Neural progenitor cell (in vitro differentiated cells): ENCODE measurements at places on chromosomes 4 and X. TPM values are rescaled to one million over a fixed set of nuclear protein-coding genes. Genes with fewer than 3 reads are reported as not detected.
A peak's percentile ranks its signal among the peaks of the same experiment; 100 is the strongest.

SLC10A4 gene
- total RNA-seq = 0.24 and 0.28 TPM in 2 replicates

NPY1R gene
- 4.6 and 7.9 TPM in 2 replicates for total RNA-seq

DNA sequence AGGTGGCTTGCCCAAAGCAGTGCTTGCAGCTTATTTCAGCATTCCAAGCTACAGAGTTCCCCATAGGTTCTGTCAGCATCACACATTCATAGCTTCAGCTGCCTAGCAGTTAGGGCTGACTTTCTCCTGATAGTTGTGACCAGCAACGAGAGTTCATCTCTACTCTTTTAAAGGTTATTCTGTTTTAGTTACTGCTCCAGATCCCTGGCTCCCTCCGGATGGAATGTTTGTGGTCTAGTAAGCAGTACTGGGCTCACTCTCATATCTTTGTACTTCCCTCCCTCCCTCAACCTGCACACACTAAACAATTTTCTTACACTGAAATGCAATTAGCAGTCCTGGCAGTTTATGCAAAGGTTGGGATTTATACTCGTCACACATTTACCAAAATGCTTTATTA, 43.9 kb downstream of the PTTG2 start:
- H3K36me3 ChIP-seq = no peaks in the 10 kb centered on the region
- no peak overlapping the region for H3K4me3 ChIP-seq
- peaks cover 54% of the 10 kb centered on the region for H3K4me1 ChIP-seq
- no peak for DNase-seq

DNA sequence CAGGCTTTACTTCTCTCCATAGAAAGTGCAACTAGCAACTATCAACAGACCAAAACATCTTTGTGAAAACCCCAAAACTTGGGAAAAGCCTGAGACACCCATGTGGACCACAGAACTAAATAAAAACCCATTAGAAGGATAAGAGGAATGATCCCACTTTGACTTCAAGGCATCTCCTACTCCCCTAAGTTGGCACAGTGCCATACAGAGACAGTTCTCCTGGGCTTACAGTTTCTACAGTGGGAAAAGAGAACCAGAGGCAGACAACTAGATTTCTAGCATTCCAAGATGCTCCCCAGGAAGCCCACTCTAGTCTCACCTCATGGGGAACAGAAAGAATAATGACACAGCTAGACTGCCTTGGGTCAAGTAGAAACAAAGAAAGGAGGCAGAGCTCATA, 20.4 kb downstream of the TMLHE start:
- no peak for DNase-seq
- H3K4me1 ChIP-seq = no peaks in the 10 kb centered on the region
- H3K27ac ChIP-seq = no peak overlapping the region
- H3K36me3 ChIP-seq = peaks cover 7% of the 10 kb centered on the region

- no peak overlapping the region for H3K27ac ChIP-seq
- H3K27me3 ChIP-seq = peaks cover 13% of the 10 kb centered on the region
- no peaks in the 10 kb centered on the region for H3K36me3 ChIP-seq
- no peak overlapping the region for H3K4me3 ChIP-seq
Observed at GRCh38 chr4:183008492-183008891, 90.6 kb upstream of the WWC2 start.

DNA sequence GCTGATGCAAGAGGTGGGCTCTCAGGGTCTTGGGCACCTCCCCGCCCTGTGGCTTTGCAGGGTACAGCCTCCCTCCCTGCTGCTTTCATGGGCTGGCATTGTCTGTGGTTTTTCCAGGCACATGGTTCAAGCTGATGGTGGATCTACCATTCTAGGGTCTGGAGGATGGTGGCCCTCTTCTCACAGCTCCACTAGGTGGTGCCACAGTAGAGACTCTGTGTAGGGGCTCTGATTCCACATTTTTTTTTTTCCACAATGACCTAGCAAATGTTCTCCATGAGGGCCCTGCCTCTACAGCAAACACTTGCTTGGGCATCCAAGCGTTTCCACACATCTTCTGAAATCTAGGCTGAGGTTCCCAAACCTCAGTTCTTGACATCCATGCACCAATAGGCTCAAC, 657.9 kb upstream of the CT83 start:
- DNase-seq = no peak
- H3K27ac ChIP-seq = no peak overlapping the region
- no peaks in the 10 kb centered on the region for H3K36me3 ChIP-seq
- no peak overlapping the region for H3K4me3 ChIP-seq
- no peaks in the 10 kb centered on the region for H3K4me1 ChIP-seq

- H3K4me1 ChIP-seq = no peaks in the 10 kb centered on the region
- no peak overlapping the region for H3K4me3 ChIP-seq
- DNase-seq = no peak
Observed at GRCh38 chrX:134925551-134925950, 65.2 kb upstream of the SMIM10 start.

GRCh38 chr4:2667428-2667827, 88.7 kb downstream of the TNIP2 start:
- H3K36me3 ChIP-seq = peaks cover 8% of the 10 kb centered on the region
- no peaks in the 10 kb centered on the region for H3K27me3 ChIP-seq
- no peaks in the 10 kb centered on the region for H3K4me1 ChIP-seq
- no peak overlapping the region for H3K4me3 ChIP-seq

GRCh38 chrX:126900937-126901336, 81.4 kb downstream of the PRR32 start:
- no peaks in the 10 kb centered on the region for H3K27me3 ChIP-seq
- H3K4me3 ChIP-seq = no peak overlapping the region
- DNase-seq = no peak
- no peaks in the 10 kb centered on the region for H3K36me3 ChIP-seq

GRCh38 chrX:39616731-39617130, 481.0 kb downstream of the BCOR start:
- H3K4me3 ChIP-seq = no peak overlapping the region
- H3K27ac ChIP-seq = no peak overlapping the region
- no peaks in the 10 kb centered on the region for H3K27me3 ChIP-seq

DNA sequence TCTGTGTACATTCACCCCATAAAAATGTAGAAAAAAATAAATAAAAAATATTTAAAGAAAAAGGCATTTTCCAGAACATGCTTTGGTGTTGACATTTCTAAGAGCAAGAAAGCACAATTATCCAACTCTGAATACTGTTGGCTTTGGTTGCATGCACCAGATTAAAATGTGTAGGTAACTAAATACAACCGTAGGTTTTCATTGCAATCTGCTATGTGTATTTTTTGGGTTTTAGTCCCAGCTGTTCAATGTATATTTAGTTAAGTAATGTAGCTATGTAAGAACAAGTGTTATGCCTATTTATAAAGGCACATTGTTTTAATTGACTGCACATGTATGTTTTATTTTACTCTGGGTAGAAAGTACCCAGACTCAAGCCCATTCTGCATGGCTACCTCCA, 108.1 kb upstream of the PAQR3 start:
- no peaks in the 10 kb centered on the region for H3K4me1 ChIP-seq
- no peaks in the 10 kb centered on the region for H3K36me3 ChIP-seq
- H3K4me3 ChIP-seq = no peak overlapping the region
- H3K27me3 ChIP-seq = no peaks in the 10 kb centered on the region
- DNase-seq = no peak

DNA sequence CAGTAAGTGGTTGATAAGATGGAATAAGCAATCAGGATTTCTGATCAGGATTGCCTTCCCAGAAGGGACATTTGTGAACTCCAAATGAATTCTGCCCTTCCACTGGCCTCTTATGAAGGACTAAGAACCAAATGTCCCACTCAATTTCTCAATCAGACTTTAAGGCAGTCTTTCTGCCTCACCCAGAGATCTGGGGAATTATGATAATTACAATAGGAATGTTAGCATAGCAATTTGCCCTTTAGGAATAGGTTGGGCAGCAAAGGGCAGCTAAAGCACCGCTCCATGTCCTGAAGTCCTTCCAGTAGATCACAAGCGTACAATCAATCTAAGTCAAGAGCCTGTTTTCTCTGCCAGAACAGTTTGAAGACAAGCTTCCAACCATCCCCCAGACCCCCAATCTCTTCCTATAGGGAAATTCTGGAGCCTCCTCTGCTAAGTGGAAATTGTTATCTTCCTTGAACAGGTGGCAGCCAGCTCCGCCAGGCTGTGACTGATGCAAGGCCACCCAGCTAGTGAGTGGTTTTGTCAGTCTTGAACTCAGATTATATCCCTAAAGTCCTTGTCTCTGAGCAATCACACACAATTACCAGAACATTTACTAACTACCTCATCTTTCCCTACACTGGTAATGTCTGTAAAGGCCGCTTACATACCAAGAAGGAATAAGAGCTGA, 18.6 kb downstream of the NKX3-2 start:
- H3K4me1 ChIP-seq = peaks cover 8% of the 10 kb centered on the region
- H3K27ac ChIP-seq = no peak overlapping the region
- H3K4me3 ChIP-seq = no peak overlapping the region
- H3K27me3 ChIP-seq = peaks cover 100% of the 10 kb centered on the region
- H3K36me3 ChIP-seq = no peaks in the 10 kb centered on the region

GRCh38 chr4:3115637-3116270, 41.3 kb downstream of the HTT start:
- no peaks in the 10 kb centered on the region for H3K4me1 ChIP-seq
- no peaks in the 10 kb centered on the region for H3K27me3 ChIP-seq
- H3K27ac ChIP-seq = no peak overlapping the region
- DNase-seq = no peak

- no peaks in the 10 kb centered on the region for H3K36me3 ChIP-seq
- H3K27me3 ChIP-seq = no peaks in the 10 kb centered on the region
- no peak overlapping the region for H3K4me3 ChIP-seq
- no peak overlapping the region for H3K27ac ChIP-seq
- no peaks in the 10 kb centered on the region for H3K4me1 ChIP-seq
Observed at GRCh38 chrX:134600714-134601113, 57.6 kb downstream of the PLAC1 start.

GRCh38 chrX:18702362-18703195, 4.9 kb upstream of the PPEF1 start:
- no peaks in the 10 kb centered on the region for H3K27me3 ChIP-seq
- H3K4me3 ChIP-seq = no peak overlapping the region
- H3K4me1 ChIP-seq = no peaks in the 10 kb centered on the region
- H3K27ac ChIP-seq = no peak overlapping the region
- H3K36me3 ChIP-seq = no peaks in the 10 kb centered on the region
- no peak for DNase-seq

DNA sequence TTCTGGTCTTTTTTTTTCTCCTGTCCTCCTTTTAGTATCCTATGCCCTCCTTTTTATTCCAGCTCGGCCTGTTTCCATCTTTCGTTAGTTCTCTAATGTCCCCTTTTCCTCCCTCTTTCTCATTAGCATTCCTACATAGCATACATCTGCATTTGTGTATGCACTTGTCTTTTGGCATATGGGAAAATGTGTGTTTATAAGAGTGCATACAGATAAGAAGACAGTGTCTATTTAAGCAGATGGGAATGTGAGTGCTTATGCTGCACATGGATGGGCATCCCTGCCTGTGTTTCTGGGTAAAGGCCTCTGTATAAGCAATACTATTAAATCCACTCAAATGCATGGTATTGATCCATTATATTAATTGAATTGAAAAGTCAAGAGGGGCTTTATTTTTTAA, 7.5 kb upstream of the GABRA2 start:
- no peaks in the 10 kb centered on the region for H3K4me1 ChIP-seq
- peaks cover 21% of the 10 kb centered on the region for H3K27me3 ChIP-seq
- no peak for DNase-seq
- H3K27ac ChIP-seq = no peak overlapping the region
- no peaks in the 10 kb centered on the region for H3K36me3 ChIP-seq

- no peak overlapping the region for H3K4me3 ChIP-seq
- no peak overlapping the region for H3K27ac ChIP-seq
- DNase-seq = no peak
- H3K27me3 ChIP-seq = no peaks in the 10 kb centered on the region
Observed at GRCh38 chrX:148043271-148043855, 62.2 kb downstream of the FMR1NB start.

- no peak for DNase-seq
- H3K4me1 ChIP-seq = peaks cover 28% of the 10 kb centered on the region
- peak overlapping the region; percentile 63 for H3K27ac ChIP-seq
Observed at GRCh38 chr4:113147498-113148111, 98.2 kb downstream of the ANK2 start.

DNA sequence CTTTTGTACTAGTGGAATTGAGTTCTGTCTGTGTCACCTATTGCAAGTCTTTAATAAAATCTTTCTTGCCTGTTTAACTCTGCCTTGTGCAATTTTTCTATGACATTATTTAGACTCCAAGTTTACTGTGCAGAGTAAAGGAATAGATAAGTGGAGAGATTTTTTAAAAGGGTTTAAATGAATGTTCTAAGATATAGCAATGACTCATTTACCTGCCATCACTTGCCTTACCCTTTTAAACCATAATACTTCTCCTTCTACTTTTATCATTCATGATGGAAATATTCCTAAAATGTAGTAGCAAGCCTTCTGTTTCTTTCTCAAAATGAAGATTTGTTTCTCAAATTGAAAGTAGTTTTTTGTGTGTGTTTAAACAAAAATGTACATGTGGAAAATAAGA, 782.8 kb upstream of the MAGEB2 start:
- no peak overlapping the region for H3K27ac ChIP-seq
- H3K27me3 ChIP-seq = no peaks in the 10 kb centered on the region
- no peak overlapping the region for H3K4me3 ChIP-seq
- DNase-seq = no peak
- no peaks in the 10 kb centered on the region for H3K4me1 ChIP-seq
